ENCODE measurements at places on chromosomes 5 and 9.

- no peak for DNase-seq
Measured at GRCh38 chr9:133403766-133404453, 13.9 kb downstream of the REXO4 start.

DNA sequence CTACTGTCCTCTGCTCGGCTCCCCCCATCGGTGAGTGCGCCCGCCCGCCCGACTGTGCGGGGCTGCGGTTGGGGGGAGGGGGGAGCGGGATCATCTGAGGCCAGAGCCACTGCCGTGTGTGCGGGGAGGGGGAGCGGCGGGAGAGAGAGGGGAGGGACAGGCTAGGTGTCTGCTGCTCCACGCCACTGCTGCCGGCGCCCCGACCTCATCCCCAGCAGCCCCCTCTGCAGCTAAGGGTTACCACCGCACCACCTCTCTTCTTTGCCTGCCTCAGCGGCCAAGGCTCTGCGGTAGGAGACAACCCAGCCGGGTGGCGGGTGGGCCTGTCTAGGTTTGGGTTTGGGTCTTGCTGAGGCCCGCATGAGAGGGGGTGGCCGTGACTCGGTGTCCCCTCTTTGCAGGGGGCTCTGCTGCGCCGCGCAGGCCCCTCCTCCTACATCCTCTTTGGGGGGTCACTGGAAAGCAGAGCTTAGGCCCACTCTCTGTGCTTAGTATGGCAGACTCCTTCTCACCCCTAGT is 670 bp upstream of the PURA start:
- no peak for DNase-seq

DNA sequence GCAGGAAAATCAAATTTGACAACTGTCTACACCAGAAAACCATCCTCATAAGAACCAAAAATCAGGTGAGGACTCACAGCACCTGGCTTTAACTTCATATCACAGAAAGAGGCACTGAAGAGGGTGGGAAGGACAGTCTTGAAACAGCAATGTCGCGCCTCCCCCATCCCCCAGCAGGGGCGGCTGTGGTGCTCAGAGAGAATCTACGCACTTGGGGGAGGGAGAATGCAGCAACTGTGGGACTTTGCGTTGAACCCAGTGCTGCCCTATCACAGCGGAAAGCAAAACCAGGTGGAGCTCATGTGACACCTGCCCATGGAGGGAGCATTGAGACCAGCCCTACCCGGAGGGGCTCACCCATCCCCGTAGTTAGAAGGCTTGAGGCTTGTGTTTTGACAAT is 191.8 kb downstream of the MSX2 start:
- DNase-seq, result no peak

DNA sequence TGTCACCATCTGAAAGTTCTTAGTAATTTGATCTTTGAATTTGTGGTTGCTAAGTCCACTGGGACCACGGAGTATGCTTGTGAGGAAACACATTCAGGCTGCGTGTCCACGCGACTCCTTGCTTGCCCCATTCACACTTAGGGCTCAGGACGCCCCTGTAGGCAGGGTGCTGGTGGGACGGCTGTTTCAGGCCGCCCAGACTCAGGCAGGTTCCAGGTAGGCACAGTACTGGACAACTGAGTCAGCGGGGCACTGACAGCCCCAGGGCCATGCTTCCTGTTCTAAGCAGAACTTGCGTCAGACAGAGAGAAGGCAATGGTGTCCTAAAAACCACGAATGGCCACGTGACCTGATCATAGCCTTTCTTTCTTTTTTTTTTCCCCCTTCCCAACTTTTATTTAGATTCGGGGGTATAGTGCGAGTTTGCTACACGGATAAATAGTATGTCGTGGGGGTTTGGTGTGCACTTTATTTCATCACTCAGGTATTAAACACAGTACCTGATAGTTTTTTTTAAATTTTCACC is 7.7 kb upstream of the RASGEF1C start:
- no peak for DNase-seq

DNA sequence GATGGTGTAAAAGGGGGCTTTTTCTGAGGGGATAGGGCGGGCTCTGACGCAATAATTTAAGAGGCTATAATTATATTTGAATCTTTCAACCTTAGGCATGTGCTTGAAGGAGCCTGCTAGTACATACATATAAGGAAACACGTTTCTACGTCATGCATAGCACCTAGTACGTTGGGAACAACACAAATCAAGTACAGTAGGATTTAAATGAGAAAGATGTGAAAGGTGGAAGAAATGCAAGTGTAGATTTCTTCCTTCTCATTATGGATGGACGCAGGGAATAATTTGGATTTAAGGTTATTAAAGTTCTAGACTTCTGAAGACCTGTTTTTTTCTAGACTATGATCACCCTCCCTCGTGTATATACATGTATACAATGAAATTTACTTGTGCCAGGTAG is 927 bp upstream of the CDO1 start:
- DNase-seq, result no peak

- DNase-seq, result no peak
Measured at GRCh38 chr9:7976167-7976755, 176.7 kb upstream of the DMAC1 start.

- DNase-seq, result peak; percentile 13
Measured at GRCh38 chr9:117796681-117797080, 92.5 kb downstream of the TLR4 start.

DNA sequence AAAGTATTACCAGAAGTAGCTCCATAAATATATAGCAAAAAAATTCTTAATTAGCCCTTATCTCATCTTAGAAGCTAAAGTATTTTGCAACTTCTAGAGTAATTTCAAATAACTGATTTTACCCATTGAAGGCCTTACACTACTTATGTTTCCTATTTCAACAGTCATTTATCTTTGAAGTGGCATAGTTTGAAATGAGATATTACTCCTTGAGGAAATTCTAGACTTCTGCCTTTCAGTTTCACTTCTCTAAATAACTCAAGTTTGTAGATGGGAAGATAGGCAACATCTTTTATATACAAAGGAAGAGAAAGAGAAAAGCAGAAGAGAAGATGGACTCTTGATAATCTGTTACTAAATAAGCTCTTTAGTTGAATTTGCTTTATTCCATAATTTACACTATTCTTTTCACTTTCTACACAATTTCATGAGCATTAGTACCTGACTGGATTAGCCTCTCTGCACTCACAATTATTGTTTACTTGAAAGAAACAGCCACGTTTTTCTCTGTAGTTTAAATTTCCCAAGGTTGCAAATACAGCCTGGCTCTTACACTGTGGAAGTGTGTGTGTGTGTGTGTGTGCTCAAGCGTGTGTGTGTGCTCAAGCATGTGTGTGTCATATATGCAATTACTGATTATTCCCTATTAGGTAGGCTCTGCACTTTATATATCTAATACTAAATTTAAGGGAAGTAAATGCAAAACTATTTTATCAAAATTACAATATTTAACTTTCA is 60.6 kb upstream of the EMB start:
- DNase-seq, result no peak

GRCh38 chr5:103891151-103891550 is 328.6 kb upstream of the NUDT12 start:
- DNase-seq, result no peak

- peak; percentile 9 for DNase-seq
Measured at GRCh38 chr5:79699763-79700400, 10.2 kb downstream of the CMYA5 start.

GRCh38 chr5:82422001-82422740 is 144.0 kb upstream of the RPS23 start:
- no peak for DNase-seq

DNA sequence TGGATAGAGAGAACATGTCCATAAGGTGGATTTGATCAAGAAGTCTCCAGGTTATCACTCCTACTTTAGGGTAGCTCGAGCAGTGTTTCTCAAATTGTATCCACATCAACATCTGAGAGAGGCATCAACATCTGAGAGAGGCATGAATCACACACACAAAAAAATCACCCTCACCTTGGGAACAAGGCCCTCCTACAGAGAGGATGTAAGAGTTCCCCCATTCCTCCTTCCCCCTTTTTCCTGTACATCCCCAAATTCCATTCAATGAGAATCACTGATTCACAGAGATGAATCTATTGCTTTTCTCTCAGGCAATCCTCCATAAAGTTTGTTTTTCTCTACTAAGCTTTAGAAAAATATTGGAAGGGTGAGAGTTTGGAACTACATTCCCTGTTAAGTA is 233.4 kb upstream of the CDH6 start:
- DNase-seq, result no peak

GRCh38 chr9:137657606-137658005 is 38.8 kb downstream of the EHMT1 start:
- DNase-seq, result no peak

DNA sequence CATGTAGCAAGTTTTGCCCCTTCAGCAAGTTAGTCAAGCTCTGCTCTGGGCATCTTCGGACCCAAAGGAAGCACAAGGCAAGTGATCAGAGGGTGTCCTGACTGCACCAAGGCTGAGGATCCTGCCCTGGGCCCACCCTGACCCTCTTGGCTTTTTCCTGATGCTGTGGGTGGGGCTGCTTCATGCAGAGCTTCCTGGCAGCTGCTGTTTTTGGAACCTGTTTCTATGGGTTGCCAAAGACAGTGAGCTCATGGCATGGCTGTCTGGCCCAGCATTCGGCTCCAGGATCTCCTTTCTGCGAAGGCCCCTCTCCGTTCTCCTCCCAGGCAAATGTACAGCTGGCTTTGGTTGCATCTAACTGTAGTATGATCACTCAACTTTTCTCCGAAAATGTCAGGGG is 497.9 kb downstream of the ARHGEF28 start:
- no peak for DNase-seq

GRCh38 chr5:134708301-134708700 is 30.0 kb upstream of the CAMLG start:
- DNase-seq, result no peak

GRCh38 chr5:95821110-95822021 is 1.2 kb downstream of the GLRX start:
- DNase-seq, result no peak

DNA sequence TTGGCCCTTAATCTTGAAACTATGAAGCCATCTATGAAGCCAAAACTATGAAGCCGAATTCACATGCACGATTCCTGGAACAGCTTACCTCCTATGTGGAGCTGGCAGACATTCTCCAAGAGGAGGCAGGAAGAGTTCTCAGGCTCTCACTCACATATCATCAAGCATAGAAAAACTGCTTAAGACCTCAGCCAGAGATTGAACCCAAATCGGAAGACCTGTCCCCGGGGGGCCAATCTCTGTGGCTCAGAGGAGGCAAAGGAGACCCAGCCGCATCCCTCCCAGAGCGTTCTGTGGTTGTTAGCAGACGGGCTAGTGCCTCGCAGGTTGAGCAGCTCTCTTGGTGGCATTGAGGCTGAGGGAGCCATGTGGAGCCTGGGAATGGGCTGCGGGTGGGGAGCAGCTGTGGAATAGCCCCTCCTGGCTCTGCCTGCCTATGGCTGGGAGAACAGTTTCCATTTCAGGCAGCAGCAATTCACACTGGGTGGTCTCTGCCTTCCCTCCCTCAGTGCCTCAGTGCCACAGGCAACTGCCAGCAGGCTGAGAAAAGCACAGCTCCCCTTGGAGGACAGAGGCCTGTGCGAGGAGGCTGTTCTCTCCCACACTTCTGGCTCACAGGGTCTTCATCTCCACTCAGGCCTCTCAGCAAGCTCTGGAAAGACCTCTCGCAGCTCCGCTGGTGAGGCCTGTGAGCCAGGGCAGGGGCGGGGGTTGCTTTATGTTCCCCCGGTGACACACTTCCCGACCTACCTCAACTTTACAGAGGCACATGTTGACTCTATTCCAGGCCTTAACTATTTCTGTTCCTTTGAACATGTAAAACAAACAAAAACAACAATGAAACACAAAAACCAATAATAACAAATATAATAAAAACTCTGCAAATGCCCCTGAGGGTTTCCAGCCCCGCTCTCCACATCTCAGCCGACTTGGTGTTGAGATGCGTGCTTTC is 17.4 kb upstream of the TMEM174 start:
- no peak for DNase-seq

DNA sequence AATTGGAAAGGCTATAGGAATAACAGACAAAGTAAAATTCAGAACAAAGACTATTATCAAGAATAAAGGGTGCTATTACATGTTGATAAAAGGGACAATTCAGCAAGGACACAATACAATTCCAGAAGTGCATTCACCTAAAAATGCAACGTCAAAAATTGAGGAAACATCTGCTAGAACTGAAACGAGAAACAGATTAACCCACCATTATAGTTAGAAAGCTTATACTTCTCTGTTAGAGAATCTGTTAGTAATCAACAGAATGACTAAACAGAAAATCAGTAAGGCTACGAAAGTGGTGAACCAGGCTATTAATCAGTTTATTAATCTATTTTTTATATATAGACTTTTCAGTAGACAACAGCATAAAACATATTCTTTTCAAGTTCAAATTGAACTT is 14.8 kb downstream of the FCN1 start:
- DNase-seq, result no peak

DNA sequence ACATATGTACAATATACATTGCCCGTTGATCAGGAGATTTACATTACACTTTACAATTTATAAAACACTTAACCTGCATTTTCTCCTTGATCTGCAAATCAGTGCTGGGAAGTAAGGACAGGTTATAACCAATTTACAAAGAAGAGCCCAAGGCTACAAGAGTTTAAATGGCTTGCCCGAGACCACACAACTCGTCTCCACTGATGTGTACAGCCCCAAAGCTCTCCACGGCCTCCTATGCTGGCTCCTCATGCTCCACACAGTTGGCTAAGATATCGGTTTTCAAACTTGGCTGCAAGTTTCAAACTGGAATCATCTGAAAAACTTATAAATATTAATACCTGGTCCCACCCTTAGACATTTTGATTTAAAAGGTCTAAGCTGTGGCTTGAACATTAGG is 10.3 kb downstream of the ACTL7B start:
- DNase-seq, result no peak

- DNase-seq, result no peak
Measured at GRCh38 chr9:93962017-93962416, 6.9 kb upstream of the BARX1 start.

GRCh38 chr5:50864466-50864865 is 198.0 kb downstream of the PARP8 start:
- no peak for DNase-seq

DNA sequence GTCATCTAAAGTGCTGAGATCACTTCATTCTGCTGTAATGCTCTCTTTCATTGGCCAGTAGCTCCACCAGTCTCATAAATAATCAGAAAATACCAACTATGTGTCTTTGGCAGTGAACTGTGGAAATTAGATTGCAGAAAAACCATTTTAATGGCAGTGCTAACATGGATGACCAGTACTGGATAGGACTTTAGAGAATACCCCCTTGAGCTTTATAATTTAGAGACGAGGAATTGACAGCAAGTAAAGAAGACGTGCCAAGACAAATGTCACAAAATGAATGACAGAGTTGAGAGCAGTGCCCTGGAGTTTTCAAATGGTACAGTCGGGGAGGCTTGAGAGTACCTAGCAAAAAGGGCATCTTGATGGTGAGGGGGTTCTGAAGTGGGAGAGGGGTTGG is 5.8 kb downstream of the MSANTD3 start:
- no peak for DNase-seq

- no peak for DNase-seq
Measured at GRCh38 chr9:8489835-8490234, 690.3 kb upstream of the DMAC1 start.

GRCh38 chr5:76084496-76085242 is 1.5 kb downstream of the SV2C start:
- no peak for DNase-seq
